ENCODE measurements at places on chromosomes 11 and 22.

- no peak for DNase-seq
Measured at GRCh38 chr11:65530157-65530496, 5.2 kb downstream of the SCYL1 start.

GRCh38 chr11:44505581-44506054, 59.8 kb upstream of the CD82 start:
- DNase-seq = no peak

GRCh38 chr11:61853698-61854169, 25.6 kb downstream of the FADS2 start:
- no peak for DNase-seq

DNA sequence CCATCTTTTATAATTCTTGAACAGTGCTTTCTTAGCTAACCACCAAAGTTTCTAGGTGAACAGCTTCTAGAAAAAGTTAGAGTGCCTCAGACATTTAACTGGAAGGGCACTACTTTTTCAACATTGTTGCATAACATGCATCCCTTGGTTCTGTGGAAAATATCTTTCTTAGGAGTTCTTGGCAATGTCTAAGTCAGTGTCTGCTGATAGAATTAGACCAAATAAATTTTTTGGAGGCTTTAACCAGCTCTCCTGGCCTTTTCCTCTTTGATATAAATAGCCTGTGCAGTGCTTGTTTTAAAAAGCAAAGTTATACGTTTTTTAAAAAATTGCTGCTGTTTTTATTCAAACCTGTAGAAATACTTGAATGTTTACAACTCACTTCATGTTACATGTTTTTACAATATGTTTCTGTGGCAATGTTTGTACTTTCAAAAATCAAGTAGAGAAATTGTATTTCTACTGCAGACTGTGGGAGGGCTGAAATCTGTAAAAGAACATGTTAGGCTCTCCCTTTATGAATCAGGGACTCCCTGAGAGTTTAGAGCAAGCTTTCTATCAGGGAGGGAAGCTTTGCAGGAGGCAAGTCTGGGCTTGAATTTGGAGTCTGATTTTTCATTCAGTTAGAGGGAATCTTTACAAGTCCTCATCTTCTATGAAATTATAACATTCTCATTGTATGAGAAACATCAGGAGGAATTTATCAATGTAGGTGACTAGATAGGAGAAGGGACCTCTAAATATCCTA, 16.3 kb upstream of the PANX1 start:
- no peak for DNase-seq

GRCh38 chr11:120805960-120806555, 217.8 kb upstream of the TBCEL start:
- no peak for DNase-seq

- DNase-seq = no peak
Measured at GRCh38 chr11:19903620-19904069, 191.0 kb downstream of the NAV2 start.

All from epithelial cell of prostate (primary cell).